ENCODE measurements at places on chromosomes 1 and 21.

DNA sequence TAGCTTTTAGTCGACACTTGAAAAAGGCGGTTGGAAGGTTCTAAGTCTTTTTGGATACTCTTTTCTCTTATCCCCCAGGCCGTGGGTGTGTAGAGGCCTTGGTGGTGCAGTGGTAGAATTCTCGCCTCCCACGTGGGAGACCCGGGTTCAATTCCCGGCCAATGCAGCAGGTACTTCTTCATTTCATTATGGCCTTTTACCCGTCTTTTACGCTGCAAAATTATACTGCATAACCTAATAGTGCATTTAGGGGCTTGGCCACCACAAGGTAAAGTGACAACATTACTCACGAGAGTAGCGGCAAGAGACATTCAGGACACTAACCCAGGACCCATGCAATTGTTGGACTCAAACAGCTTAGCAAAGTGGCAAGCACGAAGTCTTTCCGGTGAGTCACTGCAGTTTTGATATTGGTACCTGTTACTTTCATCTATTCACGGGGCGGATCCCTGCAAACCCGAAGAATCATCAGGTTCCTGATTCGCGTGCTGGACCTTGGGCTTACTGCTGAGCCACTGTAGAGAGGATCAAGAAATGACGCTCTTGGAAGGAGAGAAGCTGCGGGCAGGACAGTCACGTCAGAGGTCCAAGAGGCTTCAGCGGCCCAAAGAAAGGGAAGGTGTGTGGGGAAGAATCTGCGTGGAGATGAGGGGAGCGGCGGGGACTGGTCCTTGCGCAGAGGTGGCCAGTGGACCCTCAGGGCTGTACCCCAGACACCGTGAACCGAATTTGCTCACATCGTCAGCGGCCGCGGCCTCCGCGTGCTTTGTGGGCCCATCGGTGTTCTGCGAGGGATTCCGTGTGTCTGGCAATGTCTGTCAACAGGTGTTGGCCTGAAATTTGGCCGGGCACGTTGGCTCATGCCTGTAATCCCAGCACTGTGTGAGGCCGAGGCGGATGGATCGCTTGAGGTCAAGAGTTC lies 12.9 kb upstream of the RNU1-4 start:
- DNase-seq = no peak

GRCh38 chr1:96703186-96703585 lies 18.4 kb upstream of the PTBP2 start:
- no peak for DNase-seq

- DNase-seq = no peak
Measured at GRCh38 chr21:28418726-28419514, 573.8 kb downstream of the LTN1 start.

- DNase-seq = no peak
Measured at GRCh38 chr1:203462878-203463277, 12.7 kb upstream of the PRELP start.

- DNase-seq = no peak
Measured at GRCh38 chr1:175978476-175978875, 228.6 kb downstream of the COP1 start.

GRCh38 chr21:42708107-42708506 lies 54.7 kb downstream of the PDE9A start:
- DNase-seq = no peak

GRCh38 chr1:100629391-100629790 lies 90.2 kb upstream of the VCAM1 start:
- no peak for DNase-seq

GRCh38 chr1:234216116-234216703 lies 157.0 kb upstream of the COA6 start:
- DNase-seq = no peak

DNA sequence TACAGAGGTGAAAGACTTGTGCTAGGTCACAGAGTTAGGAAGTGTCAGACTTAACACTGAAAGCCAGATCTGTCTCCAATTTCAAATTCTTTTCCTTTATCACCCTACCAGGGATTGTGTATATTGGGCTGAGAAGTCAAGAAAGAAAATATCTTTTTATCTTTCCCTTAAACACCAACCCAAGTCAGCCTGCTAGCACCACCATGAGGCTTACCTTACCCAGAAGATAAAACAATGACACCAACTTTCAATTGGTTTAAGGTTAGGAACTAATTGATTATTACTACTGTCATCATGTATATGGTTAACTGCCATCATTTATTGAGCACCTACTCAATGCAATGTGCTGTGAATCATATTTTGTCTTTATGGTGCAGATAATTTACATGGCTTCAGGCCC lies 178.9 kb upstream of the FOXD3 start:
- DNase-seq = no peak

- DNase-seq = no peak
Measured at GRCh38 chr1:161440312-161440894, 64.9 kb upstream of the FCGR2A start.

GRCh38 chr1:205306929-205307566 lies 14.5 kb downstream of the NUAK2 start:
- DNase-seq = no peak

- DNase-seq = no peak
Measured at GRCh38 chr1:168083456-168084325, 53.0 kb downstream of the GPR161 start.

GRCh38 chr1:2155147-2155598 lies 39.4 kb downstream of the FAAP20 start:
- no peak for DNase-seq

DNA sequence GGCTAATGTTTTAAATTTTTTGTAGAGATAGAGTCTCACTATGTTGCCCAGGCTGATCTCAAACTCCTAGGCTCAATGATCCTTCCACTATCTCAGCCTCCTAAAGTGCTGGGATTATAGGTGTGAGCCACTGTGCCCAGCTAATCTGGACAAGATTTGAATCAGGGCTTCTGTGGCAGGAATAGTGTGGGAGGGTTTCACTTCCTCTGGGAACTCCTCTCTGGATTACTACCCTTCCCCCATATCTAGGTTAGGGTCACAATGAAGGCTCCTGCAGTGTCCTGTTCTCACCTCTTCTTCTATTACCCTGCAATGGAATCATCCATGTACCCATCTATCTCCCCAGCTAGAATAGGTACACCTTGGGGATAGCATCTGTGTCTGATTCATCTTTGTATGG lies 133.6 kb upstream of the RAB4A start:
- DNase-seq = no peak

DNA sequence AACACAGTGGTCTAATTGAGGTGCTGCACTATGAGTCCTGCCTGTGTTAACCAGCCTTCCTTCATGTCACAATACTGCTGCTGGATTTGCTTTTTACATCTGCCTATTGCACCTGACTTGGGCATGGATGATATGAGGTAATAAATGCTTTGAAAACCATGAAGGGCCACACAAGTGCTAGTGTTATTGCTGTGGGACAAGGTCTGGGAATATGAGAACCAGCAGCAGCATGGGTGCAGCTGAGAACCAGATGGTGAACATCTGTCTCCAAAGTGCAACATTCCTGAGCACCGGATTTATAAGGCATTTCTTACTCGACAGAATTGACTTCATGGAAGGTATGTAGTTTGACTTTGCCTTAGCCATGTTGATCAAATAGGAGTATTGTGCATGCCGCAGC lies 16.6 kb downstream of the TRIM45 start:
- no peak for DNase-seq

DNA sequence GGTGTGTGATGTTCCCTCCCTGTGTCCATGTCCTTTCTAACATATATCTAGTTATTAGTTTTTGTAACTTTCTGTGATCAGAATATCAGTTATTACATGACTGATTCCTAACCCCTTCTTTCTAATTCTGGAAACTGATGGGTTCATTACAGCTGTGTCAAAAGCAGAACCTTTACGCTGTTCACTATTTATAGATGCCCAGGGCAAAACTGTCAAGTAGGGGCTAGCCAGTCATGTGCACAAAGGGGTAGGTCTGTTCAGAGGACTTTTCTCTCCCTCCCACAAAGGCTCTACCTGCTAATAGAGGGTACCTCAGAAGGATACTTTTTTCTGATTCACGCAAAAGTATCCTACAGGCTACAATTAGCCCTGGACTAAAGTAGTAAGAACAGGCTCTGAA lies 79.2 kb downstream of the NRDC start:
- no peak for DNase-seq

GRCh38 chr21:18006691-18007090 lies 187.5 kb upstream of the C21orf91 start:
- peak; percentile 24 for DNase-seq

GRCh38 chr1:33692206-33693188 lies 171.4 kb upstream of the HMGB4 start:
- DNase-seq = no peak

DNA sequence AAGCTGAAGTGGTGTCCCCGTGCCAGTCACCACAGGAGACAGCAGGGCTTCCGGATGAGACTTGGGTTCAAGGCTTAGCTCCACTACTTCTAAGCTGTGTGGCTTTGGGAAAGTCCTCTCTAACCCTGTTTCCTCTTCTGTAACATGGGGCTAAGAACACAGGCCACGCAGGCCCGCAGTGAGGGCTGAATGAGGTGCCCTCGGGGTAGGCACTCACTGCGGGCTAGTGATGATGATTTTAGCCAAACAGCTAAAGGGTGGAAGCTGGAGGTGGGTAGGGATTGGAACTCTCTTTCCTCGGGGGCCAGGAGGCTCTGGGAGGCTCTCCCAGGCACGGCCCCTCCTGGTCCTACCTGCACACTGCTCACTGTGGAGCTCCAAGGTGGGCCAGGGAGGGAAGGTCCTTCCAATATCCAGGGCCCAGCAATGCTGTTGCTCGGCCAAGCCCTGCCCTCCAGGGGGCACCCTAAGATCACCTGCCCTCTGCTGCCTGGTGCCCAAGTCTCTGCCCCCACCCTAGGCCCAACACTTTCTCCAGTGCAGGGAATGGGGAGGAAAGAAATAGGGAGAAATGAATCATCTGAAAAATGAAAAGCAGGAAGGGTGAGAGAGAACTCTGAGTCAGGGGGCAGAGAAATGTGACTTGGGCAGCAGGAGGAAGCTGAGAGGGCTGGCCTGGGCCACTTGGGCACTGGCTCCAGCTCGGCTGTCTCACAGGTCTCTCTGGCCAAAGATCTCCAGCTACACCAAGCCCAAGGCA lies 19.2 kb upstream of the EVA1B start:
- no peak for DNase-seq

GRCh38 chr1:15160626-15161025 lies 7.1 kb downstream of the TMEM51 start:
- no peak for DNase-seq

GRCh38 chr21:46145840-46146691 lies 9.3 kb downstream of the FTCD start:
- no peak for DNase-seq

- DNase-seq = no peak
Measured at GRCh38 chr1:7140251-7140650, 355.0 kb downstream of the CAMTA1 start.

GRCh38 chr1:3773572-3774275 lies 1.2 kb downstream of the SMIM1 start:
- DNase-seq = no peak

GRCh38 chr1:206578068-206578977 lies 33.9 kb downstream of the EIF2D start:
- no peak for DNase-seq

GRCh38 chr1:157482174-157482573 lies 70.1 kb downstream of the FCRL5 start:
- DNase-seq = no peak

- no peak for DNase-seq
Measured at GRCh38 chr1:154859786-154860155, 10.3 kb downstream of the KCNN3 start.

GRCh38 chr1:62621907-62622306 lies 24.6 kb downstream of the ANGPTL3 start:
- no peak for DNase-seq

- DNase-seq = no peak
Measured at GRCh38 chr1:117897551-117897950, 31.9 kb downstream of the GDAP2 start.
